ENCODE measurements at places on chromosomes 12 and 14.

GRCh38 chr14:90023176-90023896 is 38.5 kb upstream of the KCNK13 start:
- peak; percentile 11 for DNase-seq

- no peak for DNase-seq
These were observed 3.3 kb downstream of the NEMF start for GRCh38 chr14:49849213-49849847.

DNA sequence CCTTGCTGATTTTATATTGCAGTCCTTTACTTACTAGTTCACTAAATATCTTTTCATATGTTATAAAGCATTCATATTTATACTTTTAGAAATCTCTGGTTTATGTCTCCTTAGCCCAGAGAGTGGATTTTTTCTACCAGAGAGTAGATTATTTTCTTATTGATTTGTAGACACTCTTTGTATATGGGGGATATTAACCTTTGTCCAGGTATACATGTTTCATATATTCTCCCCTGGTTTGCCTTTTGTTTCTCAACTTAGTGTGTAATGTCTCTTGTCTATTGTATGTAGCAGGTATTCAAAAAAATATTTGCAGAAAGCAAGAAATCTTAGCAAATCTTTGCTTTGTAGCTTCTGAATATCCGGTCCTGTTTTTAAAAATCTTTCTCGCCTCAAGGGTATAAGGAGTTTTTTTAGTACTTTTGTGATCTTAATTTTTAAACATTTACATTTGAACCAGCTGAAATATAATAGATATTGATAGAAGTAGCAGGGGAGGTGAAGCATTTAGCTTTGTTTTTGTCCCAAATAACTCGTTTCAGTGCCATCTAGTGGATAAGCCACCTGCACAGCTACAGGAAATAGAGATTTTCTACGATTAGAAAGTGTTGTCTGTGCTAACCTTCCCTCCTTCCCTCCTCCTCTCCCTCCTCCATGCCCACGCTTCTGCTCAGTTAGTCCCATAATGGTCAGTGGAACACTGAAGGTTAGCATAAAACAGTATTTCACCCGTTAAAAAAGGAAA is 97.0 kb downstream of the PHETA1 start:
- DNase-seq = no peak

DNA sequence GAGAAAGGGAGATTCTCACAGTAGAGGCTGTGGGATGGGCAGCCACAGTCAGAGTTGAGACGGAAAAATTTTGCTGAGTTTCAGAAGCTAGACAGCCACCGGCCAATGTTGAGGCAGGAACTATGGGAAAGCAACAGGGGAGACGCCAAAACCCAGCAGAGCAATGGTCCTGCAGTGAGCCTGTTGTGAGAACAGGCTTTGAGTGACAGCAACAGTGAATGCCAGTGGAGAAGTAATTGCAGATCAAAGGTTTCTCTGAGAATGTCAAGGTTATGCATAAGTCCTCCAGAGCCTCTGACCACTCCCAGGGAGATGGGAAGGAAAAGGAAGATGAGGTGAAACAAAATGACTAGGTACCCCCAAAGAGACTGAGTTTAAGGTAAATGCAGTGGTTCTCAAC is 54.2 kb upstream of the DAAM1 start:
- no peak for DNase-seq

GRCh38 chr14:100193417-100194357 is 34.2 kb upstream of the DEGS2 start:
- no peak for DNase-seq

DNA sequence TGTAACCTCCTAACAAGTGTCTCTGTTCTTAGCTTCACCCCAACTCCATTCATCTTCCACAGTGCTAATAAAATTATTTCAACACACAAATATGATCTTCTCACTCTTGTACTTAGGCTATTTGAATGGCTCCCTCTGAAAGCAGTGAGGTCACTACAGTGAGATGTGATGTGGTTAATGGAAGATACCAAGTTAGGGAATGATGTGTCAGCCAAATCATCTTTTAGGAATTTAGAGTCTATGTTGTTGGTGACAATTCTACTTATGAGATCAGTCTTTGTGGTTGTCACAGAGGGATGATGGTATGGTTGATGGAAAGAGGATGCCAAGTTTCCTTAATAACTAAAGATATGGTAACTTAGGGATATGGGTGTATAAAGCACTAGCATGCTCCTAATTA is 57.6 kb downstream of the POLR3B start:
- DNase-seq = peak; percentile 34

DNA sequence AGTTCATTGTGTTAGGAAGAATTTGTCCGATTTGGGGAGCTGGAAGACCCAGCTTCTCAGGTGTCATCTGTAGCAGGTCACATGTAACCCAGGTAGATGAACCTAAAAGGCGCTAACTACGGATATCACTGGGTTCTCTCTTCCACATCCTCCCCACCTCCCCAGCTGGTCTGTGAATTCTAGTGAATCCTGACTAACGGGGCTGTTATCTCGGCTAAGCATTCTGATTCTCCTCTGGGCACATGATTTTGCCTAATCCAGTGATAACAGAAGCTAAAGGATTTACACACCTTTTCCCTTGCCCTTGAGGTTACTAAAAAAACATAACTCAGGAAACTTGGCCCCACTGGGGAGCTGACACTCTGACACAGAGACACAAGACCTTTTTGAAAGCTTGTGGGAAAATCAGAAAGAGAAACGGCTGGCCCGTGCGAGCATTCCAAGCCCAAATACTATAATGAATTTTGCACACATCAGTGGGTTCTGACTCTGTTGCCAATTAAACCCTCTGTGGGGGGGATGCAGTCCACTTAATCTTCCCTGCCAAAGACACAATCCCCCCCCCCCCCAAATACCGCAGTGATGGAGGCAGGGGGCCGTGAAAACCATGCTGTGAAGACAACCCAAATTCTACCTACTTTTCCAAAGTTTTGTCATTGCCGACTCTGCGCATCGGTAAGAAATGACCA is 81.0 kb upstream of the FZD10 start:
- DNase-seq = no peak

GRCh38 chr14:26928019-26928418 is 330.2 kb upstream of the NOVA1 start:
- DNase-seq = no peak

DNA sequence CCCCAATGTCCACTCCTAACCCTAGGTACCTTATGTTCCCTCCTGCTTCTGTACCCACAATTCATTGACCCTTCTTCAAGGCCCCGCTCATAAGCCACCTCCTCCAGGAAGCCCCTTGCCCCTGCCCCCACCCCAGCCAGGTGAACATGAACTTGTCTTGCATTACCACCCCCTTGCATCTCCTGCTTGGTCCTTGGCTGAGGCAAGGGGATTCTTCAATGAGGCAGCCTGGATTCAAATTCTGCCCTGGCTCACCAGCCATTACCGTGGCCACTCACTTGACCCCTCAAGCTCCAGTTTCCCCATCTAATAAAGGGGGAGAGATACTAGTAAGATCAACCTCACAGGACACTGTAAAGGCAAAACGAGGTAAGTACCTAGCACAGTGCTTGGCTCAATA is 193.1 kb downstream of the DICER1 start:
- DNase-seq = no peak

DNA sequence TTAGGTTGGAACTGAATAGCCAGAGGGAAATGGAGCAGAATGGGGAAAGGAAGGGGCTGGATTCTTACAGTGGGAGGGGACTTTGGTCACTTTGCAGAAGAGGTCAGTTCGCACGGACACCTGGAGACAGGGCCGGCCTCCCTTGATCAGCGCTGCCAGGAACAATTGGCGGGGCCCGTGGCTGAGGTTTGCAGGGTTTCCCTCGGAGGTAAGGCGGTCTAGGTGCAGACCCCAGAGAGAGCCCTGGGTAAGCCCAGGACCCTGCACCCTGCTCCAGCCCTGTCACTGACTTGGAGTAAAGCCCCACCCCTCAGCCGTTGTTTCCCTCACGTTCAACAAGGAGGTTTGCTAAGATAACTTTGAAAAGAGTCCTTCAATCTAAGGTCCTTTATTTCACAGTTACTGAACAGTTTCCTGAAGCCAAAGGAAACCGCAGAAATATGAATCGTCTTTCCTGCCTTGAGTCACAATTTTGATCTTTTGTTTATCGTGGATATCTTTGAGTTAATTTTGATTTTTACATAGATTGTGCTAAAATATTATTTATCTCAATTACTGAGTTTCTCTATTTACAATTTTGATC is 231.4 kb upstream of the RTL1 start:
- DNase-seq = no peak

GRCh38 chr14:86124328-86124727 is 594.4 kb downstream of the FLRT2 start:
- no peak for DNase-seq

- no peak for DNase-seq
These were observed 326.1 kb downstream of the TMEM121 start for GRCh38 chr14:105852378-105853088.

DNA sequence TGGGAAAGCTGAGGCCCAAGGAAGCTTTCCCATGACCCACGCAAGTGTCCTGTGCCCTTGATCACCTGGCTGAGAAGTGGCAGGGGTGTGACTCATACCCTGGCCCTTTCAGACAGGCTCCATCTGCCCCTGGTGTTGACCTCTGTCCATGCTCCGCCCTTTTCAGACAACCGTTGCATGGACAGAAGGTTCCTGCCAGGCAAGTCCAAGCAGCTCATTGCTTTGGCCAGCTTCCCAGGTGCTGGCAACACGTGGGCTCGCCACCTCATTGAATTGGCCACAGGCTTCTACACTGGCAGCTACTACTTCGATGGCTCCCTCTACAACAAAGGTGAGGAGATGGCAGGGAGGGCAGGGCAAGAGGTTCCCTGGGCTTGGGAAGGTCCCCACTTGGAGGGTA is 103.5 kb downstream of the WSCD2 start:
- DNase-seq = no peak

DNA sequence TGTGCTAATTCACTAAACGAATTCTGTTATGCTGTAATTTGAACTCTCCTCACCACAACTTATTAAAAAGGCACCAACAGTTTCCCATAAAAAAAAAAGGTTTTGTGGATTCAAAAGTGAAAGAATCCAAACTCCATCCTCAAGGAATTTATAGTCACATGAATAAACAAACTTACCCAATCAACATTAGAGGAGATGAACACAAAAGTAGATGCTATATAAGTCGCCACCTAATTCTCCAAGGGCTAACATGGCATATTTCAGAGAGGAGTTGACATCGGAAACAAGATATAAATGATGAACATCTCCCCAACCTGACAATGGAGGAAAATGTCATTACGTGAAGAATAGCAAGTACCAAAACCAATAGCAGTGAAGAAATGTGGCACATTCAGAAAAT is 265.5 kb upstream of the PRKD1 start:
- DNase-seq = no peak

DNA sequence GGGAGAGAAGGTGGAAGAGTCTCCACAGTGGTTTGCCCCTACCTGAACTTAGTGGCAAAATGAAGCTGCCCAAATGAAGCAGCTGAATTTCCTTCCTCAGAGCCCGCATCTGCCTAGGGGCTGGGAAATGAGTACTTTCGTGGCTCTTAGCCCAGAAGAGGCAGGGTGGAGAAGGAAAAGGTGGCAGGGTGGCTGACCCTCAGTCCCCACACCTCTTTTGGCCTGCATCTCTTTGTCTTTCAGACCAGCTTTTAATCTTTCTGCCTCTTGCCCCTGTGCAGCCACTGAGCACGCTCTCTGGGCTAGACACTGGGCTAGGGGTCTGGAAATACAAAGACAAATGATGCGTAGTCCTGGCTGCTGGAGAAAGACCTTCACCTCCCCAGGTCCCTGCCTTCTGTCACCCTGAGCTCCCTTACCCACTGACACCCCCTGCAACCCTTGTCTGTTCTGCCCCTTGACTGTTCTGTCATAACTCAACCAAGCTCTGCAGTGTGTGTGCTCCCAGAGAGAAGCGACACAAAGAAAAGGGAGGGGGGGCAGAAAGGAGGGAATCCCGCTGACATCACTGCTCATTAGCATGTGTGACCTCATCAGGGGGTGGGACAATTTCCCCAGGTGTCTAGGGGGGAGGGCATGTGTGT is 371 bp upstream of the REM2 start:
- DNase-seq = no peak

GRCh38 chr12:124456652-124457152 is 110.7 kb downstream of the NCOR2 start:
- DNase-seq = no peak

DNA sequence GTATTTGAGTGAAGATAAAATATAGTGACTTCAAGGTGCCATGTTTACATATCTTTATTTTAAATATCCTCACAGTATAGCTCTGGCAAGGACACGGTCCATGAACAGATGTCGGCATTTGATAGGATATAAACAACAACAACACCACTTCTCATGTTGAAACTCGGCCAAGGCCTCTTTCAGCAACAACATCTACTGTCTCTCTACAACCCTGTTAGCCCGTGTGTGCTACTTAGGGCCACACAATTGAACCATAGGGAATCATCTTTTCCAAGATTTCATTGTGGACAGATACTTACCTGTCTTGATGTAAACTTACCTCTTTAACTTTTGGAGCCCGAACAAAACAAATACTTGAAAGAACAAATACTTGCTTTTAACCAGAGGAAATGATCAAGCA is 168.7 kb upstream of the SSTR1 start:
- no peak for DNase-seq

GRCh38 chr12:124466216-124467128 is 100.9 kb downstream of the NCOR2 start:
- peak; percentile 48 for DNase-seq

- peak; percentile 81 for DNase-seq
These were observed 40.0 kb downstream of the OSBPL8 start for GRCh38 chr12:76519538-76519937.

GRCh38 chr12:25835385-25835784 is 123.1 kb upstream of the RASSF8 start:
- no peak for DNase-seq

DNA sequence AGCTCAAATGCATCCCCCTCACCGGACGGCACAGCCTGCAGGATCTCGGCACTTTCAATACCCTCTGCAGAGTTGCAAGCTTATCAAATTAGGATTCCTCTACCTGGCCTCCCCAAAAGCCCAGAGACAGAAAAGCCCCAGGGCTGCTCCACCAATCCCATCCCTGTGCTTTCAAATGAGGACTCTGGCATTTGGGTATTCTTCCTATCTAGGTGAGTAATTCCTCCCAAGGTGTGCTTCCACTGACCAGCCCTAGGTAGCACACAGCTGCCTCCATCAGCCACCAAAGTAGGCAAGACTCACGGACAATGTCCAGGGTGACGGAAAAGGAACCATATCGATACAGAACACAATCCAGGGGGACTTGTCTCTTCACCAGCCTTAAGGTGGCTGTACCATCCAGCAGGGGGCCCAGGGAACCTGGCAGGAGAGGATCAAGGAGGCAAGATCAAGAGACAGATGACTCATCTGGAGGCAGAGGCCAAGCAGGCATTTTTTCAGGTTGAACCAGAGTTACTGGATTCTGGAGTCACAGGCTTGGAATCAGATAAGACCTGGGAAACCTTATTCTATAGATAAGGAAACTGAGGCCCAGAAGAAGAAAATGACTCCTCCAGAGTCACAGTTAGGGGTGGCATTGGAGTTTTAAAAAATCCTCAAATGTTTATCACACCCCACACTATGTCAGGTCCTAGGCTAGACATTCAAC is 9.9 kb downstream of the PMEL start:
- no peak for DNase-seq

DNA sequence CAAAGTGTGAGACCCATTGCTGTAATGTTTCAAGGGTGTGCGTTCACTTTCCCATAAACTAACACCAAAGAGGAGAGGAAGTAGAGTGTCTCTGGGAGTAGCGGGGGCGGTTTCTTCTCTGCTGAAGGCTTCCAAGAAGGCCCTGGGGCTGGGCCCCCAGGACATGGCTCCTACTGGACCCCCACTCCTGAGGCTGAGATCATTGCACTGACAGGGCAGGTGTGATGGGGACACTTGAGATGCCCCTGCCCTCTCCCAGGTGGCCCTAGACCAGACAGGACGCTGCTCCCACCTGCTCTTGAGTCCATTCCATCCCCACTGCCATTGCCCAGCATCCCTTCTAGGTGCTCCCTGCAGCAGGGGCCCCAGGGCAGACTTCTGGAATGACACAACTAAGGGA is 20.1 kb downstream of the TMEM63C start:
- no peak for DNase-seq
